Fibroblast of skin of abdomen (primary cell): ENCODE measurements at places on chromosomes 7 and 10.

DNA sequence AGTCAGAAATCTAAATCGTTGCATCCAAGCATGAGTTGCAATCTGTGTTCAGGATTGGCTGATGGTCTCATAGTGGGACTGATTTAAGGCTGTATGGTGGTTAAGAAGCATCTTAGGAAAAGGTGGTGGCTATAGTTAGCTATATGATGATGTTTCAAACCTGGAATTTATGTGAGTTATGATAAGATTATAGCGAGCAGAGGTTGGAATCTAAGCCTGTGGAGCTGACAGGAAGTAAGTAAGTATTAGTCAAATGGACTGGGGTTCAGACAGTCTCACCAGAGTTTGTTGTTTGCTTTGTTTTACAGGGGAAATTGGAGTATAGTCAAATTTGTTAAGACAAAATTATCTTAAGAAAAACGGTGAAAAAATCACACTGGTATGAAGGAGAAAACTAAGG lies 56.7 kb downstream of the ANKRD7 start:
- no peak for DNase-seq

DNA sequence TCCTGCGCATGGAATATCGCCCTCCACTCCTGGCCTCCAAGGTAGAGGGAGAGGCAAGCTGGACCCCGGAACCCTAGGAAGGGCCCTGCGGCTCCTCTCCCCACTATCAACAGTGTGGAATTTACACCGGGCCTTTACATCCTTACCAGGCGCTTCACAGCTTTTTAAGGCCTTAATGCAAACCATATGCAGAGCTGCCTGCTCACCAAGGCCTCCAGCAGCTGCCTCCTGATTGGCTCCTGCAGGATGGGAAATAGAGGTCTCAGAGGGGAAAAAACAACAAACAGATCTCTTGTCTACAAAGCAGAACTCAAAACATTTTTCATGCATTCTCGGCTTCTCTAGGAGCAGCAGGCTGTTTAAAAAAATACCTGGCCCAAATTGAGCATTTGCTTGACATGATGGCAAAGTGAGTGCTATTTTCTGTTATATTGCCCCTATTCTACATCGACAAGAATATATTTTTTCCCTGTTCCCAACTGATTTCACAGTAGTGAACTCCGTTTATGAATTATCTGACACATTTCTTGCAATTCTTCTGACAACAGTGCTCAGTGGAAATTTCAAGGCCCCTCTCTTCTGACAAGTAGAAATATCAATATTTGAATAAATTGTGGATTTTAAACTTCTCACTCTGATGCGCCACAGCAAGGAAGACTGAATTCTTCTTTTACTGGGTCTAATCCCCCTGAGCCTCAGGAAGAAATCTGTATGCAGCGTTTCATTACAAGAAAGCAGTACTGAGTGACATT lies 51.7 kb downstream of the EBF3 start:
- DNase-seq = peak; percentile 64

GRCh38 chr7:150665896-150666295 lies 19.6 kb upstream of the GIMAP2 start:
- DNase-seq = no peak

- DNase-seq = no peak
These were observed 212.1 kb upstream of the PRSS58 start for GRCh38 chr7:142469696-142470543.

- DNase-seq = no peak
These were observed 4.8 kb upstream of the CAMK1D start for GRCh38 chr10:12344375-12345110.

DNA sequence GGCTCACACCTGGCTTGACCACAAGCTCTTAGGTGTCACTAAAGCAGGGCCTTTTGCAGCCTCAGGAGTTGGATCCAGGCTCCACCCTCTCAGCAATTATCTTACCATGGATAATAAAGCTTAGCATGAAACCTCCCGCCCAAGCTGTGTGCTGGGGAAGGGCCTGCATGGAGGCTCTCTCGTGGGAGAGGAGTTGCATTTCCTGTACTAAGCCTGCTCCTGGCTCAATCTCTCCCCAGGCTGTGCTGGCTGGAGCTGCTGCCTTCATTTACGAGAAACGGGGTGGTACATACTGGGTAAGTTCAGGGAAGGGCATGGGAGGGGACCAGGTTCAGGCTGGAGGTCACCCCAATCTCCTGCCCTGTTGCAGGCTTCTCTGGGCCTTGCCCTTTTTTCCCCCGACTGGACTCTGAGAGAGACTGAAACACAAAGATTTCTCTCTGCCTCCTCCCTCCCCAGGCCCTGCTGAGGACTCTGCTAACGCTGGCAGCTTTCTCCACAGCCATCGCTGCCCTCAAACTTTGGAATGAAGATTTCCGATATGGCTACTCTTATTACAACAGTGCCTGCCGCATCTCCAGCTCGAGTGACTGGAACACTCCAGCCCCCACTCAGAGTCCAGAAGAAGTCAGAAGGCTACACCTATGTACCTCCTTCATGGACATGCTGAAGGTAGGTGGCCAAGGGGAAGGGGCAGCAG lies 2.7 kb downstream of the TMEM176A start:
- no peak for DNase-seq

DNA sequence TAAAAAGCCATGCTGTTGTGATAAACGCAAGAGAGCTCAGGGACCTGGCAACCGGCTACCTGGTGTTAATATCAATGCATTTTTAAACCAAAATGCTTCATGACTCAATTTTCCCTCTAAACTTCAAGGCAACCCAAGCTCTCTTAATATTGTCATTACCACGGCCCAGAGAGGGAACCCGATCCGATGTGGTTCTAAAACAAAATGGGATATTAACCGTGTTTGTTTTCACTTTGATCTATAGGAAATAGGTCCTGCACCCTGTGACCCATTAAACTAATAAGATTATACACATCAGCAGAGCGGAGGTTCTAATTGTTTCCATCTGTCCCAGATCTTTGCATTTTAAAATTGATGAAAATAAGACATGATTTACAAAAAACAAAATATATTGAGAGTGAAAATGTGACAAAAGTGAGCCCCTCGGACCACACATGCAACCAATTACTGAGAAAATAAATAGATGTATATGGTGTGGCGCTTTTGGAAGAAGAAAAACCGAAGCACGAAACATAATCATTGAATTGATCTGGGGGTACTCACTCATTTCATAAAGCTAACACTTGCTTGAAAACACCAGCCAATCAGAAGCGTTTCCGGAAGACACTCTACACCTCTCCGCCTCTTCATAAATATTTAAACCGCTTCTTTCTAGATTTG lies 290.3 kb upstream of the NFE2L3 start:
- no peak for DNase-seq

GRCh38 chr7:20541608-20542349 lies 73.7 kb upstream of the ABCB5 start:
- DNase-seq = no peak

- DNase-seq = no peak
These were observed 45.0 kb downstream of the SHH start for GRCh38 chr7:155766966-155767916.

- DNase-seq = no peak
These were observed 1233.4 kb downstream of the XPNPEP1 start for GRCh38 chr10:108689891-108690290.

DNA sequence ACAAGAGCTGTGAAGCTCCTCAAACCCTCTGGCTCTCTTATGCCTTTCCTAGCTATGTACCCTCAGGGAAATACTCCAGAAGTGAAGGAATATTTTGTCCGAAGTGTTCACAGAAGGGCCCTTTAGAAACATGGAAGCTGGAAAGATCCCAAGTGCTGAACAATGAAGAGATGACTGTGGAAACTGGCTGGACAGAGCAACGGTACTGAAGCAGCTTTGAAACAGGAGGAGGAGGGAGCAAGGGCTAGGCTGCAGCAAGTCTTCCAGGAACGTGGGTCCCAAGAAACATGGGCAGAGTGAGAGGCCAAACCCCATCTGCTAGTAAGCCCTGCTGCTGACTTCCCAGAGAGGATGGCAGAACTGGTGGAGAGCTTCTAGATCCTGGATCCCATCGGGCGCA lies 3.0 kb upstream of the PSAP start:
- DNase-seq = peak; percentile 20

GRCh38 chr10:75283671-75284470 lies 48.1 kb upstream of the COMTD1 start:
- DNase-seq = peak; percentile 97

DNA sequence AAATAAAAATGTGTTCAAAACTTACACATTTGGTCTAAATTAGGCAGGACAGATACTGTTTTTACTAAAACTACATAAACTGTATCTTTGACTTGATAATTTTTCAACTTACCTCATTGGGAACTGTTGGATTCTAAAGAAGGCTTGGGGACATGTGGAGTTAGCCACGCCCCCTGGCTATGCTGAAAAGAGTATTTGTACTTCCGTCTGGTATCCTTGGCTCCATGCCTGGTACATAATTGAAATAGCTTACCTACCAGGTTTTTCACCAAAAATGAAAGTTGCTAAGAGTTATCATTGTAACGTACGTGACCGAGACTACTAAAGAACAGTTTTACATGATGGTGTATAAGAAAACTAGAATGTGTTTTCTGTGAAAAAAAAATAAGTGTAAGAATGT lies 604.8 kb upstream of the IGFBP3 start:
- no peak for DNase-seq

- DNase-seq = no peak
These were observed 627.0 kb downstream of the ACTR3B start for GRCh38 chr7:153386556-153386955.

DNA sequence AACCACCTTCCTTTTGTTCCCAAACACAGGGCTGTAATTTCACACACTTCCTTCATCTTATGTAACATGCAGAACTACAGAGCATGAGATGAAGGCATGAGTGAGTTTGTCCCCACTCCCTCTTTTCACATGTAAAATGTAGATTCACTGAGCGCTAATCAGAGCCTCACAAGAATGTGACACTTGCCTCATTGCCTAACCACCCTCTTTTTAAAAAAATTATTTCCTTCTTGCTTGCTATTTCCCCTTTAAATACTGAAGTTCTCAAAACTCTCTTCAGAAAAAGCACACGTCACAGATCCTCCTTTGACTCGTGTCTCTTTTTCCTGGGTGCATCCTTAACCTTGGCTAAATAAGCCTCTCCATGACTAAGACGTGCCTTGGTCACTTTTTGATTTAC lies 121.2 kb upstream of the TARP start:
- no peak for DNase-seq

GRCh38 chr7:85186521-85187241 lies at the start of gene SEMA3D:
Gene SEMA3D (minus strand): TSS chr7:85187056. CDS start chr7:85121891, 65,165 bp downstream.
- peak; percentile 88 for DNase-seq

DNA sequence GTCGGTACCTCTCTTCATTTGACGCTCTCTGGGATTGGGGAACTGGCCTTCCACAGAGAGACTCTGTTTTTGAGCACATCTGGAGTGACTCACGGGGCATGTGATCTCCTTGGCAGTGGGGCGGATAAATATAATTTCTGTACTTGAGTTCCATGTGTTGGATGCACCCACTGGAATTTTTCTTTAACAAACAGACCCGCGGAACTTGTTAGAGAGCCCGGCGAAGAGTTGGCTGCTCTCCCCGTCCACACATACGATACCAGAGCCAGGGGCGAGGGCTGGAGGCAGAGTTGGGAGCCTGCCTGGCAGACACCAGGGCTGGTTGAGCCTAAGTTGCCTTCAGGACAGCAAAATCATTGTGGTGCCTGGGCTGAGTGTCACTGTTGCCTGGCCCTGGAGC lies at the start of gene FAM180A:
TSS of gene FAM180A (minus strand) at position 44 of the 400 bp plus-strand sequence. CDS start 233 bp downstream, outside the sequence.
- peak; percentile 84 for DNase-seq

GRCh38 chr10:57657164-57657765 lies 610.4 kb downstream of the IPMK start:
- DNase-seq = peak; percentile 30

- peak; percentile 73 for DNase-seq
These were observed 169.0 kb upstream of the PRKCQ start for GRCh38 chr10:6748981-6749635.
